ENCODE measurements at places on chromosomes 11 and 22.

- no peak for DNase-seq
These were observed at the start of gene SPON1 for GRCh38 chr11:13962562-13963168. SPON1 (plus strand) TSS chr11:13962723; CDS start chr11:13962905, 182 bp downstream.

- no peak for DNase-seq
These were observed 2.1 kb upstream of the CARNS1 start for GRCh38 chr11:67413266-67413849.

- DNase-seq: no peak
These were observed 7.2 kb downstream of the ARSA start for GRCh38 chr22:50620593-50621355.

- no peak for DNase-seq
These were observed 72.7 kb downstream of the AMBRA1 start for GRCh38 chr11:46520971-46521745.

- DNase-seq: no peak
These were observed 12.0 kb downstream of the SART1 start for GRCh38 chr11:65973439-65974110.

GRCh38 chr11:92589512-92589911 is 364.9 kb downstream of the FAT3 start:
- no peak for DNase-seq

DNA sequence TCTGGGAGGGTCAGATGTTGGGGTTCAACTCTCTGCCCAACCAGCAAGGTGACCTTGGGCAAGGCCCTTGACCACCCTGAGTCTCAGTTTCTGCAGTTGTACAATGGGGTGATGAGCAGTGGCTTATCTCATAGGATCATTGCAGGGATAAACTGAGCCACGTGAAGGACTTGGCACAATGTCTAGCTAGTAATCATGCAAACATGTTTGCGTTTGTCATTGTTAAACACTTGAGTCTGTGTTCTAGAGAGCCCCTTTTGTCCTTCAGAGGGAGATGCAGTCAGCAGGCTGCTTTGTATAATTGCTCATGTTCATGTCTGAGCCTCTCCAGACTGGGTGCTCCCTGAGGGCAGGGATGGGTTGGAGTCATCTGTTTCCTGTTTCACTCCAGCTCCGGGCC is 15.8 kb downstream of the CD82 start:
- DNase-seq: no peak

Data from Panc1 (cell line).